ENCODE measurements at places on chromosomes 5 and 9. TPM values are rescaled to one million over a fixed set of nuclear protein-coding genes. Genes with fewer than 3 reads are reported as not detected.

The C9orf153 gene
- total RNA-seq = 1.6 TPM

The MEIKIN gene
- total RNA-seq = not detected

The RGS7BP gene
- 16.2 TPM for total RNA-seq

The PCDHAC2 gene
- total RNA-seq = 34.8 TPM

The ADGRD2 gene
- 1.5 TPM for total RNA-seq

The SLC34A3 gene
- total RNA-seq = not detected

The STK10 gene
- total RNA-seq = 19.1 TPM

The SPEF2 gene
- 31.2 TPM for total RNA-seq

The C6 gene
- total RNA-seq = 0.45 TPM

The BRINP1 gene
- 35.4 TPM for total RNA-seq

The EGFLAM gene
- total RNA-seq = 13.7 TPM

The TSSK1B gene
- total RNA-seq = 0.73 TPM

The HRH2 gene
- 4.0 TPM for total RNA-seq

The SKP2 gene
- 24.7 TPM for total RNA-seq

The BSPRY gene
- total RNA-seq = 0.18 TPM

DNA sequence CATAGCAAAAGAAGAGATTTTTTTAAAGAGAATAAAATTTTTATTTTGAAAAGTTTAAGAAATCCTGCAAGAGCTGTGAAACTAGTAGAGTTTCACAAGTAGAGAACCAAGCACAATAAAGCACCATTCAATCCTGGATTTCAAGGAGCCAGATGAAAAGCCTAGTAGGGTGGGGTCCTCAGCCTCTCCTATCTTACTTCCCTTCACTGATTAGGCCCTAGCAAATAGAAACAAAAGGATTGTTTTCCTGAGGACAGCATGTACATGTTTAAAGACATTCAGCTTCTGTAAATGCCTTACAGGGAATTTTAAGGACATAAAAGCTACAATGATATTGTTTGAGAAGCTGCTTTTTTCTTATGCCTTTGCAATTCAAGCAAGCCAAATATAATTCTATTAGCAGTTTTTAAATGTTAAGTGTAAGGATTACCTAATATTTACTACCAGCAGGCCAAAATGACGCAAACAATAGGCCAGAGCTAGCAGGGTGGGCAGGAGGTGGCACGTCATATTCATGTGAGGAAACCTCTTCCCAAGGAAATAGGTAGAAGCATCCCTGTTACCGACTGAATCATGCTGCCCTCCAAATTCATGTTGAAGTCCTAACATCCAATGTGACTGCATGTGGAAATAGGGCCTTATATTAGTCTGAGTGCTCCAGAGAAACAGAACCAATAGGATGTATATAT is 337.6 kb downstream of the MLLT3 start:
- no peak for DNase-seq

GRCh38 chr9:123290764-123291163 is 22.4 kb upstream of the STRBP start:
- no peak for DNase-seq

DNA sequence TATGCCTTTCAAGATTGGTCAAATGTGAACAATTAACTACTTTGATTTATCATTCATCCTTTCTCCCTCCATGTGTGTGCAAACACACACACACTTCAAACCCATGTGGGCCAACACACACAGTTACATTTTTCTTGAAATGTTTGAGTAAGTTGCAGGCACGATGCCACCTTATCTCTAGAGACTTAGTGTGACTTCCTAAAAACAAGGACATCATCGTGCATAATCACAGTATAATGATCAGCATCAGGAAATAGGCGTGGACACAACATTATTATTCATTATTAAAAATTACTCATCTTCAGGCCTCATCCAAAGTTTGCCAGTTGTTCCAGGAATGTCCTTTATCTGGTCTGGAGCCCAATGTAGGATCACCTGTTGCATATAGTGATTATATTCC is 209.5 kb downstream of the GNA14 start:
- DNase-seq = no peak

- no peak for DNase-seq
These were observed 3.7 kb upstream of the ENTPD2 start for GRCh38 chr9:137057545-137057944.

- peak; percentile 27 for DNase-seq
These were observed 40.0 kb upstream of the SLC44A1 start for GRCh38 chr9:105204416-105204815.

DNA sequence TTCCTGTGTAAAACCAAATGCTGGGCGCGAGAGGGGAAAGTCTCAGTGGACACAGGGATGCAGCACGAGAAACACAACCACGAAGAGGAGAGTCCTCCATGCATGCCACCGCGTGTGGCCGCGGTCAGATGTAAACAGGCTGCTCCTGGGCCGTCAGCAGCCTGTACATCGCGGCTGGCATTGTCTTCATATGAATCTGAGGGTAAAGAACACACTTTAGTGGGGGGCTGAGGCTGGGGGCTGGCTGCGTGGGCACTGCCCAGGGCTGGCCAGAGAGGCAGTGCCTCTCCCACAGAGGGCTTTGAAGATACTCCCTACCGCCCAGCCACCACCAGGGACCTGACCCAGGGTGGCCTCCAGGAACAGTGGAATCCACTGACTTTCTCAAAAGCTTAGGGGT is 106.2 kb downstream of the ENTREP1 start:
- no peak for DNase-seq

DNA sequence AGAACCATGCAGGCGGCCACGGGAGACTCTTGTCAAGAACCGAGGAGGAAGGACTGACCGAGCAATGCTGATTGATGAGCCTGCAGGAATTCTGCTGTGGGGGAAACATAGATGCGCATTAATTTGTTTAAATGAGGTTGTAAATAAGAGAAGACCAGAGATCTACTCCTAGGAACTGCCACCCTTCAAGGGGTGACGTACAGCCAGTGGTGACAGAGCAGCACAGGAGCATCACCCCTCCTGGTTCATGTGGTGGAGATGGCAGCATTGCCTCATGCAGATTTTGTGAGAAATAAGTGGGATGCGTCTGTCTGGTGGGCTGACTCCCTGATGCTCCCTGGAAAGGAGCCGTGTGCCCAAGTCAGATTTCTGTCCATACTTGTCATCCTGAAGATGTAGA is 22.2 kb downstream of the SRD5A1 start:
- no peak for DNase-seq

GRCh38 chr5:125411071-125411743 is 664.8 kb upstream of the ZNF608 start:
- peak; percentile 24 for DNase-seq

GRCh38 chr5:2186472-2187015 is 303.8 kb upstream of the IRX4 start:
- no peak for DNase-seq

GRCh38 chr5:109291090-109291489 is 118.7 kb downstream of the PJA2 start:
- DNase-seq = no peak

DNA sequence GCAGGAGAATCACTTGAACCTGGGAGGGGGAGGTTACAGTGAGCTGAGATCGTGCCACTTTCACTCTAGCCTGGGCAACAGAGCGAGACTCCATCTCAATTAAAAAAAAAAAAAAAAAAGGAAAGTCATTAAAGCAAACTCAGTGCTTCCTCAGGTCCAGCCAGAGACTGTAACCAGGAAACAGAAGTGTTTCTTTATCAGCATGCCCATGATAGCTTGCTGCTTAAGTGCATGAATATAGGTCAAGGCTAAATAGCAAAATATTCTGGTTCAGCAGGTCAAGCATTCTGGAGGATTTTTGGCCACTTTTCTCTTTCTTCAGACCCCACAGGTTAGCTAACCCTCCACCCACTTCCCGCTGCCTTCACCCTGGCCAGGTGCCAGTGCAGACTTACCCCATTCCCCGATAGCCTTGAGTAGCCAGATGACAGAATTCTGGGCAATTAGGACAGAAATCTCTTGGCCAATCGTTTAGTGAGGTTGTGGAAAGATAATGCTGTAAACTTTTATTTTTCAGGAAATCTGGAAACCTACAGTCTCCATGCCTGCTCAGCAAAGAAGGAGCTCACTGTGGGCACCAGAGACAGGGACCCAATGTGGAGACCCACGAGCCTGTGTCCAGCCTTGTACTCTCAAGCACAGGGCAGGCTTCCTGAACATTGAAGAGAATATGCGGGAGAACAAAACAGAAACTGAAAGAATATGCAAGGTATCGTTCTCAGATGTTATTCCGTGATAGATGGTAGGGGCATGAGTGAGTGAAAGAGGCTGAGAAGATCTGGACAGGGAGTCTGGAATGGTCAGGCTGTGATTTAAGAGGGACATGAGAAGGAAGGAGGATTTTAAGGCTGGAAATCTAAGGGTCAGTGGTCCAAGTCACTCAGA is 4.2 kb upstream of the UGT3A2 start:
- DNase-seq = no peak

- DNase-seq = no peak
These were observed 3.2 kb downstream of the TAS2R1 start for GRCh38 chr5:9626955-9627354.

GRCh38 chr5:143011585-143011984 is 241.4 kb downstream of the ARHGAP26 start:
- DNase-seq = no peak

DNA sequence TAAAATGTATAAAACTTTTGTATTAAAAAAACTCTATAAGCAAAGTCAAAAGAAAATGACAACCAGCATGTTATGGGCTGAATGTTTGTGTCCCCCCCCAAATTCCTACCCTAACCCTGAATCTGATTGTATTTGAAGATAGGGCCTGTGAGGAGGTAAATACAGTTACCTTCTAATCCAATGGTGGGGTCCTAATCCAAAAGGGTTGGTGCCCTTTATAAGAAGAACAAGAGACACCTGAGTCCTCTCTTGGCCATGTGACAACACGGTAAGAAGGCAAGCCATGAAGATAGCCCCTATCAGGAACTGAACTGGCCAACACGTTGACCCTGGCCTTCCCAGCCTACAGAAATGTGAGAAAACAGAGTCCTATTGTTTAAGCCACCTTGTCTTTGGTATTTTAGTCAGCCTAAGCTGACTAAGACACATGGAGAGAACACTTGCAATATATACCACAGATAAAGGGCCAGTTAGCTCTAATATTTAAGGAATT is 49.7 kb upstream of the AKNA start:
- DNase-seq = no peak

- no peak for DNase-seq
These were observed 122.7 kb downstream of the ST8SIA4 start for GRCh38 chr5:100780376-100780870.

DNA sequence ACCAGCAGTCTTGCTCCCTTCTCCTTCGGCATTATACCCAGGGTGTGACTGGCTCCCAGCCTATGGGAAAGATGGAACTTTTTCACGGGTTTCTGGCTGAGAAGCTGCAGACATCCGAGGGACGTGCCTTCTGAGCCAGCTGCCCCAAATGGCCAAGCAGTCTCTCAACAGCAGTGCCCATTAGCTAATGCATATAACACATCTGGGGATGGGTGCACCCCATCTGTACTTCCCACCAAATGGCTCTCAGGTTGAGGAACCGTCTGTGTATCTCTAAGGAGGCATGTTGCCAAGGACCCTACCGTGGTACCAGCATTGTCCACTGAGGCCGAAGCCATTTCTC is 25.0 kb downstream of the C5orf15 start:
- no peak for DNase-seq

DNA sequence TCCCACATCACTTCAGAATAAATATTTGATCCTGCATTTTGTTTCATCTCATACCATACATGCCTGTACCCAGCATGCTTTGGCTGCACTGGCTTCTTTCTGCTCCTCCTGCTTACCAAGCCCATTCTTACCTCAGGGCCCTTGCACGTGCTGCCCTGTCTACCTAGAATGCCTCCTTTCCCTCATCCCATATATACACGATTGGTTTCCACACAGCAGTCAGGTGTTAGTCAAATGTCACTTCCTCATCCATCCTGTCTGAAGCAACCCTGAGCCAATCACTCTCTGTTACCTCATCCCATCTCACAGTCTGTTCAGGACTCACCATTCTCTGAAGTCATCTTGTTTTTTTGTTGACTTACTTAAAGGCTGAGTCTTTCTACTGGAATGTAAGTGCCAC is 30.3 kb downstream of the CAST start:
- DNase-seq = no peak

- DNase-seq = no peak
These were observed 138.7 kb upstream of the EFNA5 start for GRCh38 chr5:107809201-107810034.

Data from cerebellum (tissue), 4 donors.